ENCODE measurements at places on chromosomes 4 and X. TPM values are rescaled to one million over a fixed set of nuclear protein-coding genes. Genes with fewer than 3 reads are reported as not detected.

Gene EPGN
- not detected for total RNA-seq

Gene SNCA
- 8.3 TPM for total RNA-seq

Gene BRS3
- total RNA-seq, result not detected

Gene ZMAT1
- 0.86 TPM for total RNA-seq

Gene MGAT4D
- not detected for total RNA-seq

Gene ATP1B4
- not detected for total RNA-seq

Gene TLL1
- total RNA-seq, result 6.8 TPM

Gene FRG2
- total RNA-seq, result 0.17 TPM

Gene SMIM31
- not detected for total RNA-seq

DNA sequence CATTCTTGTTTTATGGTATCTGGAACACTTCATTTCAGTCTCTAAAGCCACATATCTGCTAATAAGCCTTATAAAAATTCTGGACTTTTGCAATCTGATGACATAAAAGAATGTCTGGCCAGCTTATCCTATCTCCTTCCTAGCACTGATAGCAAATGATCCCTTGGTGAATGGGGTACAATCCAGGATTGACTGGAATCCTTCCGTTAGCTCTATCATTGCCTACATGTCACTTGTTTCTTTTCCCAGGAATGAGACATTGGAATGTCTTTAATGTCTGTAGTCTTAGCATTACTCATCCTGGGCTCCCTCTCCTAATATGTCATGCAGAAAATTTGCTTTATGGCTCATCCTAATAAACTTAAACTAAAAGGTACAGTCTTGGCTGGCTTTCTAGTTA is 14.8 kb upstream of the PABPC4L start:
- DNase-seq, result peak; percentile 68

DNA sequence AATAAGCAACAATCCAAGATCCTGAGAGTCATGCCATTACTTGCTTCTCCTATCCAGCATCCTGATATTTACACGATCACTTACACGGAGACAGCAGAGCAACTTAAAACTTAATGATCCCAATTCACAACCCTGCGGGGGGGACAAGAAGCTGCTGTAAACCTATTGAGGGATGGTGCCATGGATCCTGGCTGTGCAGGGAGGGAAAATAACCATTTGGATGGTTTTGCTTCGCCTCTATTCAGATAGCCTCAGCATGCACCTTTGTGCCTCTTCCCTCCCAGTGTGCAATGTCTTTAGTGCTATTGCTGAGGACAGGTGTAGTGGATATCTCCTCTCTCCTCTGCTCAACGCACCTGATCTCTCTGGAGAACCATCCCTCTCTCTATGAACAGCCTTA is 89.7 kb upstream of the PPARGC1A start:
- DNase-seq, result no peak

GRCh38 chr4:81756973-81757372 is 285.3 kb upstream of the RASGEF1B start:
- no peak for DNase-seq

GRCh38 chr4:83114576-83114975 is at the start of gene PLAC8:
PLAC8 (minus strand) TSS chr4:83114729; CDS start chr4:83107921, 6,808 bp downstream.
- peak; percentile 78 for DNase-seq

DNA sequence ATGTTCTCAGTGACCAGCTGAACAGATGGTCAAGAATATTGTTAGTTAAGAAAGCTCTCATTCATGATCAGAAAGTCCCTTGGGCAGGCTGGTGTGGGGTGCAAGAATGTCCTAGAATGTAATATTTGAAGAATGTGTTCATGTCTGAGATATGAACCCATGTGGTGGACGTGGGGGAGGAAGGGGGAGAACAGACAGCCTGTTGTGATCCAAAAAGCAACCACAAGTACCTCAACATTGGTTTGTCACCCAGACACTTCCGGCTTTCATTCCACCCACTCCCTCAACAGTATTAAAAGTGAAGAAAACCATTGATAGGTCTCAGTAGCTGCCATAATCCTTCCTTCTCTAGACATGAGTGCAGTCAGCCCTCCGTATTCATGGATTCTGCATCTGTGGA is 82.2 kb downstream of the MAML3 start:
- DNase-seq, result peak; percentile 60

DNA sequence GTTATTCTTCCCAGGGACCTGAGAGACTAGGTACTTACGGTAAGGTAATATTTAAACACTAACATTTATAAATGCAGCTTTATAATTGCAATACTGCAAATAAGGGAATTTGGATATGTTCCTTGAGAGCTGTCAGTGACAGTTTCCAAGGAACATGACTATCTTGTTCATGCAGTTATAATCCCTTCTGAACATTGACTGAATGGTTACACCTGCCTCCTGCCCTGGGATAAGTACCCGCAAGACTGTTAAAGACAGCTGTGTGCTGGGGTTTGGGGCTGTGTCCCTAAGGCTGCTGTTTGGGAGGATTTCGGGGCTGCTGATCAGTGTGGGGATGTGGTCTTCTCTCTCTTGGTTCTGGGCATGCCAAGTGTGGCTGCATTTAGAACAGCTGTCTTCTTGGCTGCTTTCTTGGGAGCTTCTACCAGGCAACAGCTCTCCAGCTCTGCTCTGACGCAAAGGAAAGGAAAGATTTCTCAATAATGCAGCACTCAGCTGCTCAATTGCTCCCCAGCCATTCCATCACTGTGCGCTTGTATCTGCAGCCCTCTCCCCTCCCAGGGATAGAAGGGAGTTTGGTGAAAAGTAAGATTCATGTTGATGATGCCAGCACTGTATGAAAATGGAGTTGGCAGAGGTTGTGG is 298.8 kb upstream of the TAPT1 start:
- no peak for DNase-seq

DNA sequence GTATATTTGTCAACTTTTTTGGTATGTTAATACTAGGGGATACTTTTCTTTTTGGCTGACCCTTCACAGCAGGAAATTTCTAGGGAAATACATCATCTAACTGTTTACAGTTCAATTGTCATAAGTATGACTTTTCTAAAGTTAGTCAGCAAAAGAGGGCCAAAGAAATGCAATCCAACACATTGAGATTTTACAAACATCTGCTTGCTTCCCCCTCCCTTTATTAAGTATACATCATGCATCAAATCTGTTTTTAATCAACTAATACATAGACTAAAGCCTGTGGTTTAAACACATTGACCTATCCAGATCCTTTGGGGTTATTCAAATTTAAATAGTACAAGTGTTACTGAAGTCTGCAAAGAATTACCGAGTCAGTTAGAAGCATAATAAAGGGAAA is 93.9 kb downstream of the MID1 start:
- DNase-seq, result no peak

DNA sequence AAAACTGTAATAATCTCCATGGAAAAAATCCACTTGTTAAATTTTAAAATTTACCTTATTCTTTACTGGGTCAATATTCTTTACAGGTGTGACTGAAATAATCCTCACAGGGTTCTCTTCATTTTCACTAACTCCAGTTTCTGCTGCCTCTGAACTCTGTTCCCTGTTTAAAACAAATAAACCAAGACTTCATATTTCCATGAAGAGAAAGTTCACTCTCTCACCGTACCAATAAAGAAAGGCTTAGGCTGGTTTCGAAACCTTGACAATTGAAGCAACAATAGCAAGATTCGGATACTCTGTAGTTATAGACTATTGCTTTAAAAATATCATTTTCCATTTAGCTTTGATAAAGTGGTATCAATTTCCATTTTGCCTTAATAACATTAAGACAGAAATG is 135.8 kb downstream of the PDS5A start:
- no peak for DNase-seq

GRCh38 chrX:82218361-82218760 is 1016.5 kb downstream of the SH3BGRL start:
- peak; percentile 20 for DNase-seq

DNA sequence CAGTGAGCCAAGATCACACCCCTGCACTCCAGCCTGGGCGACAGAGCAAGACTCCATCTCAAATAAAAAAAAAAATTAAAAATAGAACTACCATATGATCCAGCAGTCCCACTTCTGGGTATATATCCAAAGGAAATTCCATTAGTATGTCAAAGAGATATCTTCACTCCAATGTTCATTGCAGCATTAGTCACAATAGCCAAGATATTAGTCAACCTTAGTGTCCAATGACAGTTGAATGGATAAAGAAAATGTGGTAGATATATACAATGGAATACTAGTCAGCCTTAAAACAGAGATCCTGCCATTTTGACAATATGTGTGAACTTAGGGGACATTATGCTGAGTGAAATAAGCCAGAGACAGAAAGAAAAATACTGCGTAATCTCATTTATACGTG is 49.4 kb downstream of the C4orf46 start:
- peak; percentile 36 for DNase-seq

DNA sequence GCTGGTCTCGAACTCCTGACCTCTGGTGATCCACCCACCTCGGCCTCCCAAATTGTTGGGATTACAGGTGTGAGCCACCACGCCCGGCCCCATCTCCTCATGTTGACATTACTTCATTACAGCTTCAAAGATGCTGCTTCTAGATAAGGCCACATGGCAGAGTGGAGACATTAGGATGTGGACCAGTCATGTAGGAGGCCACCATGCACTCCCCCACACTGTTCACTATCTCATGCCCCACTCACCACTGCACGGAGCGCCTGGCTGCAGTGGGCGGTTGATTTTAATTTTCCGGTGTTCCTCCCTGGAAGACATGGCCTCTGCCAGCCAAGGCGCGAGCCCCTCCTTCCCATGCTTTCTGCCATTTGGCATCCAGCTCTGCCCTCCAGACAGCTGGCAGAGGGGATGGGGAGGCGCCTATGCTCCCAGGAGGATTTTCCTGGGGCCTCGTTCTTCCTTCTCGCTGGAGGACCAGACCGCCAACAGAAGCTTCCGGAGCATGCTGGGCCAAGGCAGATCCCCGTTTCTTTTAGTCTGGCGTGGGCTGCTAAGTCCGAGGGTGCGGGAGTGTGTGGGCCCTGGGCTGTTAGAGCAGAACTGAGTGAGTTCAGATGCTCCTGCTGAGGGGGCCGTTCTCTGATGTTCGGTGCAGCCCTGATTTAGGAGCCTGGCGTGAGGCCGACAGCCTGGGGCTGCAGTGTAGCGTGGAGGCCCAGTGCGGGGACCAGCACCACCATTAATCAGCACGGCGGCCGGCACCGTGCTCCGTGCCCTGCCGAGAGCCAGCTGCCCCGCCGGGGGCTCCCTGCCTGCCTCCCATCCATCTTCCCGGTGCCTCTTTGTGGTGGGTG is 93.1 kb downstream of the SORCS2 start:
- DNase-seq, result no peak

- no peak for DNase-seq
Observed at GRCh38 chr4:172048666-172049065, 235.5 kb downstream of the GALNTL6 start.

DNA sequence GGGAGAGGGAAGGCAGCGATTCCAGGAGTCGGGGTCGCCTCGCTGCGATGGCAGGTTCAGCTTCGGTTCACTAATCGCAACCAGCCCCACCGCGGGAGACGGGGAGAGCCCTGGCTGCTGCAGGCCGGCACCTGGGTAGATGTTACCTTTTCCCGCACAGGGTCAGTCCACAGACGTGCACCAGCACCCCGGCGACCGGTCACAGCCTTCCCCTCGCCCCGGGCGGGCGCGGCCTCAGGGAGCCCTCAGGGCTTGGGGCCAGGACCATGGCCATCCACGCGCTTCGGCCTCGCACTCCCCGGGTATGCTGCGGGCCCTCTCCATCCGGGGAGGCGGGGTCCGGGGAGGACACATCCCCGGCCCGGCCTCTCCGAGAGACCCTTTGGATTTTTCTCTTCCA is 26.1 kb upstream of the EXOC1L start:
- no peak for DNase-seq

- no peak for DNase-seq
Observed at GRCh38 chrX:140510306-140510676, 5.4 kb upstream of the SOX3 start.

GRCh38 chrX:120238933-120239332 is 11.7 kb upstream of the ZBTB33 start:
- DNase-seq, result peak; percentile 52

- peak; percentile 17 for DNase-seq
Observed at GRCh38 chr4:183912585-183912984, 7.5 kb downstream of the STOX2 start.

DNA sequence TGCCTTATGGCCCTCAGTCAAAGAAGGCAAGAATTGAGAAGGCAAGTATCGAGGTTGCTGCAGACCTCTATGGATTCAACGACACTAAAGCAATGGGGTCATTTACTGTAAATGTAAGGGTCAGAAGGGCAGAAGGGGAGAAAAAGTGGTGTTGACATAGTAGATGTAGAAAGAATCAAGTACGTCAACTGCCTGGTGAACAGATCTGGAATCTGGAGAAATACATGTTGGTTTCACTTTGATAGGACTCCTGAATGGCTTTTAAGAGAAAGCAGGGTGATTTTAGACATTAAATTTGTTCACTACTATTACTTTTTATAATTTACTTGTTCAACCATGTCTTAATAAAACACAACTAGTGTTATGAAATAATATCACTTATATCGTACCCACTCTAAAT is 81.3 kb upstream of the FSTL5 start:
- DNase-seq, result no peak

- DNase-seq, result no peak
Observed at GRCh38 chr4:109254845-109255244, 47.6 kb downstream of the COL25A1 start.

GRCh38 chrX:11558972-11559371 is 106.7 kb downstream of the ARHGAP6 start:
- peak; percentile 16 for DNase-seq
